Posterior cingulate gyrus (tissue), 11 donors: ENCODE measurements at places on chromosomes 6 and 20.

DNA sequence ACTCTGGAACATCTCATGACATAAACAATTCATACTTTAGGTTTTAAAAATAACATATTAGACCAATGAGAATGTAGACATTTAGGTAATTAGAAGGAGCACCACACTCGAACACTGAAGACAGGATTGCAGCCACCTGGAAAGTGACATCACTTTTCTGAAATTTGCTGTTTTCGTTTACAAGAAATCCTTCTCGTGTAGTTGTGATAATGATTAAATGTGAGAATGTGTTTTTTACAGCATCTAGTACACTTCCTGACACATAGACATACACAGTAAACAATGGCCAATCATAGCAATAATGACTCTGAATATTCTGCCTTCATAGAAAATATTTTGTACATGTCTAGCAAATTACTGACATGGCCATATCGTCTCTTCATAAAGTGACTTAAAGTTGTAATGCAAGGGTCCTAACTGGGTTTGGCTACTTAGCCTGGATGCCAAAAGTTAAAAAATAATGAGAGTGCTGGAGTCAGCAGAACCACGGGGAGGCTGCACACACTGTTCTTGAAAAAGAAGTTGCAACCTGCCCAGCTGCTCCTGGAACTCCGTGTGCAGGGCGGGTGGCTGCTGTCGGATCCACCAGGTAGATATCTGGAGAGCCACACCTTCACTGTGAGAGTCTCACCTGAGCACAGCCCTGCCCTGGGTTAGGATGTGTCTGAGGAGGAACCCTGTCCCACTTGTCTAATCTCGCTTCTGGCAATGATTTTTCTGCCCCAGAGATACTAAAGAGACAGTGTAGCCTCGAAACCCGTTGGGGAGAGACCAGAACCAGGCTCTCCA lies 212.9 kb downstream of the QKI start:
- no peak for DNase-seq

DNA sequence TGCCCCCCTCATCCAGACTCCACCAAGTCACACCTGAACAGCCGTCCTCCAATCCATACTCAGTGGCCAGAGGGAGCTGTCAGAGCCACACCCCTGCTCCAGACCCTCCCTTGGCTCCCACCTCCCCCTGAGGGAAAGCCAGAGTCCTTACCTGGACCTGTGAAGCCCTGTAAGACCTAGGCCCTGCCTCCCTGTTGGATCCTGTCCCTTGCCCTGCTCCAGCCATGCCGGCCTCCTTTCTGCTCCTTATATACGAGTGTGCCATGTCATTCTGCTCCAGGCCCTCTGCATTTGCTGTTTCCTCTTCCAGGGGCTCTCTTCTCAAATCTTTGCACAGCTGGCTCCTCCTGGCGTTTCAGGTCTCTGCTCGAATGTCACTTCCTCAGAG lies 100.3 kb upstream of the MYL9 start:
- no peak for DNase-seq

DNA sequence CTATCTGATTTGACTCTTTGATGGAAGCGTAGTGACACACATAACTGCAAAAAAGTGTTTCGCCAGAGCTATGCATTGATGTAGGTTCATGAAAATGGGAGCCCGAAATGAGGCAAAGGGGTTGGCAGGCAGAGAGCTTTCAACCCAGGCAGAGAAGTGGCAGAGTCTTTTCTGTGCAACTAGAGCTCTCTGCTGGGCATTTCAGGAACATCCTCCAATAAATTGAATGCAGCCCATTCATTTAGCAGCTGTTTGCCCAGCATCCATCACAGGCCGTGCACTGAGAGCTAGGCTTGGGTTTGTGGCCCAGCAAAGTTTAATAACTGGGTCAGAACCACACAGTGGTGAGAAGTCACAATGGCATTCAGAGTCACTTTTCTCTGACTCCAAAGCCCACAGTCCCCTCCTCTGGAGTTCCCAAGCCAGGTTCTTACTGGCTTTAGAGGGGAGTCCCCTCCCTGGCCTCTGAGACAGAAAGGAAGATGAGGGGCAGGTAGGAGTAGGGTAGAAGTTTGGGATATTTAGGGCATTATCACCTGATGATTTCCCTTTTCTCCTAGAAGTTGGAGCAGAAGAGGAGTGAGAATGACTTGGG lies 31.8 kb upstream of the ELMO2 start:
- peak; percentile 77 for DNase-seq

DNA sequence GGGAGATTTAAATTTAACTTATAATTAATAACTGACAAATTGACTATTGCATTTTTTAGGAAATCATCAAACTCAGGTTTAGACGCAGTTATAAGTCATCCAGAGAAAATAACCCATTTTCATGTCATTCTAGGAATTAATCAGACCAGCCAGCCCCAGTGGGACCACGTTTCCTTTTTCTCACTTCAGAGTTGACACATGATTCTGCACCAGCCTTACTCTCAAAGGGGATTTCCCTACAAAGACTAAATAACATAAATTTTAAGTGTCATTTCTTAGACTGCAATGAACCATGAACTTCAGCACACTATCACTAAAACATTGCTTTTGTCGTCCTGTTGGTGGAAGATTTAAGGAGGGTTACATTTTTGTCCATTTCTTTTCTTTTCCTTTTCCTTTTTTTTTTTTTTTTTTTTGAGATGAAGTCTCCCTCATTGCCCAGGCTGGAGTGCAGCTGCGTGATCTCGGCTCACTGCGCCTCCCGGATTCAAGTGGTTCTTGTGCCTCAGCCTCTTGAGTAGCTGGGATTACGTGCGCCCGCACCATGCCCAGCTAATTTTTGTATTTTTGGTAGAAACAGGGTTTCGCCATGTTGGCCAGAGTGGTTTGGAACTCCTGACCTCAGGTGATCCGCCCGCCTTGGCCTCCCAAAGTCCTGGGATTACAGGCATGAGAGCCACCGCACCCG lies 3.6 kb downstream of the IPCEF1 start:
- no peak for DNase-seq

- no peak for DNase-seq
Measured at GRCh38 chr20:6074145-6074561, 20.3 kb upstream of the LRRN4 start.

DNA sequence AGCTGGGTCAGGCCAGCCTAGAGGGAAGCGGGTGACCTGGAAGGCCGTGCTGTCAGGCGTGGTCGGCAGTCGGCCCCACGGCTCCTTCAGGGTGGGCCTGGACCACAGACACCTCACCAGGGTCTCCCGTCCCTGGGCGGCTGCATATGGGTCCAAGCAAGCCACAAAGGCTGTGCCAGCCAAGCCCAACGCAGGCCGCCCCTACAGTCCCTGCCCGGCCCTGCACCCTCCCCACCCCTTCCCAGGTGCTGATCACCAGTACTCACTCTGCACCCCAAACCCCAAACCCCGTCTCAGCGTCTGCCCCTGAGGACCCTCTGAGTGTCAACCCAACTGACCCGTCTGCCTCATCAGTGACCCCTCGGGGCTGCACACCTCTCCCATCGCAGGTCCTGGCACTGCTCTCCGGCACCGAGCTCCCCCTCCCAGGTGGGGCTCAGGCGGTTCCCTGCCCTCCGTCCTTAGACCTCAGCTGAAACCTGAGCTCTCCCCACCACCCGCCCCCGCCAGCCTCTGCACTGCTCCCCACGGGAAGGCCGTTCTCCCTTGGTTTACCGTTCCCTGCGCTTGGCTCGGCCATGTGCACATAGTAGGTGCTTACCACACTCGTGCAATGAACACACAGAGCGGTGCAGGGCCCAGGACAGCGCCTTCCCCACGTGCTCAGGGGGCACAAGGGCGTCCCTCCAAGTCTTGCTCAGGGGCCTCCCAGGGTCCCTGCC lies 1.5 kb upstream of the PPDPF start:
- no peak for DNase-seq

- peak; percentile 88 for DNase-seq
Measured at GRCh38 chr6:109979033-109979921, 1.2 kb downstream of the GPR6 start.

GRCh38 chr6:166957805-166958076 lies 1.4 kb upstream of the RNASET2 start:
- DNase-seq, result no peak

- DNase-seq, result no peak
Measured at GRCh38 chr6:116191881-116192280, 62.0 kb downstream of the TSPYL4 start.

DNA sequence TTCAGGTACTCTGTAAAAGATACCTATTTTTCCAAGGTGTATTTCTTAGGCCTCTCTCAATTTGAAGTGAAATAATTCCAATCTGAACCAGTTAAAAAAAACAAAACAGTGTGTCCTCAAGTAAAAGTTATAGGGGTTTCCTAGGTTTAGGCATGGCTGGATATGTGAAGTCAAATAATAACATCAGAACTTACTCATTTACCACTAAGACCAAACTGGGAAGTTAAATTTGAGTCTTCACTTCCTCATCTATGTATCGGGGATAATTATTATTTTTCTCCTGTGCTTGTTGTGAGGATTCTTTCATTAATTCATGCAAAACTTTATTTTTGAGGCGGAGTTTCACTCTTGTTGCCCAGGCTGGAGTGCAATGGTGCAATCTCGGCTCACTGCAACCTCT lies 86.2 kb upstream of the PTPRK start:
- DNase-seq, result no peak

DNA sequence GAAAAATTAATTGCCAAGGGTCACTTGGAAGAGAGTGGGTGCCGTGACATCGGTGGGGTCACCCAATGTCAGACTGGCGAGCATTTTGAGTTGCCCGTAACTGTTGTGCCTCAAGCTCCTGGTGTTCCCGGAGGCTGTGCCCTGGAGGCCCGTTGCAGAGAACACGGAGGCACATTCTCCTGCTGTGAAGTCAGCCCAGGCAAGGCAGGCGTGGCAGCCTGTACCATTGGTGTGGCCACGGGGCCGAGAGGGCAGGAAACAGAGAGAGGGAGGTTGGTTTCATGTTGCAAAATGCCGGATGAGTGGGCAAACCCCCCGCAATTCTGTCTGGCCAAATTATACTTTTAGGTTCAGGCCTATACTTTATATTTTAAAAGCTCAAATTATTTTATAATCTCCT lies 81.2 kb downstream of the THBS2 start:
- DNase-seq, result no peak

GRCh38 chr6:83867527-83868161 lies 8.2 kb downstream of the CYB5R4 start:
- DNase-seq, result no peak

DNA sequence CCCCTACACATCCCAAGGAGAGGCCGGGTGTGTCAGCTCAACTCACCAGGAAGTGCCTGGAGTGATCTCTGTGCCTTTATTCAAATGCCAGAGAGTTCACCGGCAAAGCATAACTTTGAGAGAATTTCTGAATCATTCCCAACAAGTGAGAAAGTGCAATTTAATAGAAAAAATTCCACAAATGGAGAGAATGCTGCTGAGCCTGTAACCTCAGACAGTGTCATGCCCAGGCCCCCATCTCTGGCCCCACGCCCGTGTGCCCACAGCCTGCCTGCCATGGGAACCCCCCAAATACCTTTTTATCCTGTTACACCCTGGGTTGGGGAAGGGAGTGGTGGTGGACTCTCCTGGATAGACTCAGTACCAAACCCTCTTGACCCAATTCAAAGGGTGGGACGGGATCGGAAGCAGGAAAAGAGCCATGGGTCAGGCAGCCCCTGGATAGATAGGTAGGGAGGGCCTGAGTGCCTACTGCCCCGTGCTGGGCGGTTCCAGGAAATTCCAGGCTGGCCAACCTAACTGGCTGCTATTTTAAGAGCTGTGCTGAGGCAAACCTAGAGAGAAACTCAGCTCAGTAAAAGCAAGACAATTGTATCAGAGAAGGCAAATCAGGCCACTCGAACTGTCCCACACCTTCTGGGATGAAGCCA lies 179.0 kb upstream of the FOXA2 start:
- DNase-seq, result no peak

GRCh38 chr20:24825591-24825990 lies 123.5 kb upstream of the CST7 start:
- DNase-seq, result peak; percentile 31

GRCh38 chr20:5511082-5511481 lies 194.3 kb upstream of the PROKR2 start:
- no peak for DNase-seq

GRCh38 chr6:41846666-41847237 lies 48.4 kb downstream of the USP49 start:
- DNase-seq, result peak; percentile 7

GRCh38 chr20:33433465-33434234 lies 9.9 kb downstream of the SNTA1 start:
- DNase-seq, result peak; percentile 80

- no peak for DNase-seq
Measured at GRCh38 chr20:60136645-60137401, 178.6 kb downstream of the CDH26 start.

DNA sequence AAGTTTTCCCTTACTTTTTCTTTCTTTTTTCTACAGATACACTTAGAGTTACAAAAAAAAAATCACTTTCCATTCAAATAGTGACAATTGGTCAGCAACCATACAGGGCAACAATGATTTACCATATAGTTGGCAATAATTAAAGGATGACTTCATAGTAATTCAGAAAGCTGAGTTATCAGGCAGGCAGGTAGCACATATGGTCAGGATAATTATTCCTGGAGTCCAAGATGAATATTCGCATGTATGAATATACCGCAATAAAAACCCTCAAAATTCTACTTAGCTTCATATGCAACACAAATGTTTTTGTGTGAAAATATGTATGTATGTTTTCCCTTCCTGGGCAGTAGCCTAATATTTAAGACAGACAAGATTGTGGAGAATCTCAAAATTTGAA lies 34.5 kb downstream of the COL19A1 start:
- no peak for DNase-seq

DNA sequence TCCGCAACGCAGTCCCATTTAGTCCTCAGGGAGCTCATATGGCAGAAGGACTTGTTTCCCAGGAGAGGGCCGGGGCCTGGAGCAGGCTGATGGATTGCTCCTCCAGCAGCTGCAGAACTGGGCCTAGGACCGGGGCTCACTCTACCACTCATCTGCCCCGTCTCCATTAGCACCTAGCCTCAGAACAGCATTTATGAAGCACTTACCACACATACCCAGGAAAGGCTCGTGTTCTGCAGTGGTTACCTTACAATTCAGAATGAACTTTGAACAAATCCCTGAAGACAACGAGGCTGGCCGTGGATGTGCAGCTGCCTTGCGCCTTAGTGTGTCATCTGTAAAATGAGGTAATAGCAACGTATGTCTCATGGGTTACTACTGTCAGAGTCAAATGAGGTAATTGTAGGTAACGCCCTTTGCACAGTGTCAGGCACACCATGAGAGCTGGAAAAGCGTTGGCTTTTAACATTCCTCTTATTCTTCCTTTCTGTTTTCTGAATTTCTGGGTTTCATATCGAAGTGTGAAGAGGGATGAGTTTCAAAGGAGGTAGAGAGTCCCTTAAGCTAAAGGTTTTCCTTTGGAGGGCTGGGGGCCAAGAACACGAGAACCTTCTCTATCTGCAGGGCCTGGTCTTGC lies 46.3 kb upstream of the CD93 start:
- DNase-seq, result no peak
